Dermis lymphatic vessel endothelial cell (primary cell): ENCODE measurements at places on chromosomes 2 and 18. TPM values are rescaled to one million over a fixed set of nuclear protein-coding genes. Genes with fewer than 3 reads are reported as not detected.

The SRBD1 gene
- 26.1 and 26.2 TPM in 2 replicates for total RNA-seq

The MOGAT1 gene
- total RNA-seq, result not detected in 2 replicates

The CD8B gene
- not detected in 2 replicates for total RNA-seq

The FRZB gene
- total RNA-seq, result 0.43 TPM in 2 replicates

The KCNS3 gene
- 0.76 and 0.86 TPM in 2 replicates for total RNA-seq

The MAPK4 gene
- total RNA-seq, result not detected in 2 replicates

The RGPD8 gene
- total RNA-seq, result 2.9 and 10.4 TPM in 2 replicates

The SPP2 gene
- total RNA-seq, result not detected in 2 replicates

The SSB gene
- total RNA-seq, result 71.4 and 105 TPM in 2 replicates

The SLC4A5 gene
- 0.09 and 0.11 TPM in 2 replicates for total RNA-seq
